ENCODE measurements at places on chromosomes 16 and 17.

GRCh38 chr17:56939869-56940484 lies 20.9 kb downstream of the COIL start:
- DNase-seq, result peak; percentile 80

GRCh38 chr16:72975809-72976437 lies 72.0 kb downstream of the ZFHX3 start:
- no peak for DNase-seq

DNA sequence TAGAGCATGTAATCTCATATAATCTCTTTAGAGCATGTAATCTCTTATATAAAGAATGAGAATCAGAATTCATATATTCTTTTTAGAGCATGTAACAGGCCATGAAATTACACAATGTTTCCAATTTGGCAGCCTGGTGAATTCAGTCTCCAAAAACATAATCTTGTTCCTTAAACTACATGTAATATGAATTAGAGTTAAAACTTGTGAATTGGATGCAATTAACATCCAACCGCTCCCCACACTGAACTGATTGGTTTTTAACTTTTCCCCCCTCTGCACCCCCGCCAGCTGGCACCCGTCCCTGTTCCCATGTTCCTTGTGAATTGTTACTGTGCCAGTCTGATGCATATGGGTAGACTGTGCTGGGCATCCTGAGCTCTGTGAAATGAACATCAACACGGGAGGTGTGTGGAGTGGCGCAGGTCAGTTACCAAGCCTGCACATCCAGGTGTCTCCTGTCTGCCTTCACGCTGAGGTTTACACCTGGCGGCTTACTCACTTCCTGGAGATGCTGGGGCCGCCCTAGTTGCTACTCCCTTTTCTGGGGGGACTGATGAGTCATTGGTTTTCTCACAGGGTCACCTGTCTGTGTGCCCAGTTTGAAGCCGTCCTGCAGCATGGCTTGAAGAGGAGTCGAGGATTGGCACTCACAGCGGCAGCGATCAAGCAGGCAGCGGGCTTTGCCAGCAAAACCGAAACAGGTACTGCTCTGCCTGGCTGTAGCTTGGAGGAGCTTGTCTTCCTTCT lies 50.4 kb downstream of the SNX29 start:
- DNase-seq, result no peak

GRCh38 chr16:29779474-29779873 lies 1.4 kb downstream of the ZG16 start:
- no peak for DNase-seq
